ENCODE measurements at places on chromosomes 2 and 18.

GRCh38 chr2:63827749-63828148 is 13.9 kb upstream of the UGP2 start:
- DNase-seq: no peak

DNA sequence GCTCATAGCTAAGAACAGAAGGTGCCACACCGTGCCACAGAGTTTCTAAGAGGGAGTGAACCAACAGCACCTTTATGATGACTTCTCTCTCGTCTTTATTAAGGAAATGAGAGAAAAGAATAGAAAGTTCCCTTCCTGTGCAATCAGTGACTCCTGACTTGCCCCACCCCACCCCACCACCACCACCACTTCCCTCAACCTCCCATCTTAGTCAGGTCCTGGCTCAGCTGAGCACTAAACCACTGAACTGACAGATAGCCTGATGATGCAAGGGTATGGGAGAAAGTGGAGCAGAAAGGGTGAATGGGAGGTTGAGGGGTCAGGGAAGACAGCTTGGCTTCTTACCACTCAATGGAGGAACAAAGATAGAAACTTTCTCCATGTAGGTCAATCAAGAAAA is 75.2 kb upstream of the RMDN2 start:
- DNase-seq: no peak

DNA sequence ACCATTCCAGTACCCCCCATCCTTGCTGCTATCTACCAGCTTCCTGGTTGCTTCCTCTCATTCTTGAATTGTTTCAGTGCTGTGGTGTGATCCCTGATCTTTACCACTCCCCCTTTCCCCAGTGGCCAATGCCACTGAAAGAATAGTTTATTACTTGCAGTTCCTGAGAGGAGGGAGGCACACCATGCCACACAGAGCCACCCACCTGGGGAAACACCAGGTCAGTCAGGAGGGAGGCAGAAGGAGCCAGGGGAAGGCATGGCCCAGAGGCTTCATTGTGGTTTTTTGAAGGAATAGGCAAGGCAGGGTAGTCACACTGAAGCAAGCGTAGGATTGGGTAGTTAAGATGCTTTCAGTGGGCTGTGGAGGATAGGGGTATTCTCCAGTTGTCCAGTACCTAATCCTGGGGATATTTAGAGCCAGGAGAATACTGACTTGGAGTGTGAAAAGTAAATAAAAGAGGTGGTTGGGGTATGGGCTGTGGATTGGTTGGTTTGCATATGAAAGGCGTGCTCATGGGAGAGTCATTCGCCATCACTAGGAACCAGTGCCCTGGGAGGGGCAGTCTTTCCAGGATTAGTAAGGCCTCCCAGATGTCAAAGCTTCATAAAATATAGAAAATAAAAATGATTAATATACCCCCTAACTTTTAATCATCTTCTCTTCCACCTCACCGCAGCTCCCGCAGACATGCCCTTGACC is 6.7 kb upstream of the TMEM177 start:
- no peak for DNase-seq

DNA sequence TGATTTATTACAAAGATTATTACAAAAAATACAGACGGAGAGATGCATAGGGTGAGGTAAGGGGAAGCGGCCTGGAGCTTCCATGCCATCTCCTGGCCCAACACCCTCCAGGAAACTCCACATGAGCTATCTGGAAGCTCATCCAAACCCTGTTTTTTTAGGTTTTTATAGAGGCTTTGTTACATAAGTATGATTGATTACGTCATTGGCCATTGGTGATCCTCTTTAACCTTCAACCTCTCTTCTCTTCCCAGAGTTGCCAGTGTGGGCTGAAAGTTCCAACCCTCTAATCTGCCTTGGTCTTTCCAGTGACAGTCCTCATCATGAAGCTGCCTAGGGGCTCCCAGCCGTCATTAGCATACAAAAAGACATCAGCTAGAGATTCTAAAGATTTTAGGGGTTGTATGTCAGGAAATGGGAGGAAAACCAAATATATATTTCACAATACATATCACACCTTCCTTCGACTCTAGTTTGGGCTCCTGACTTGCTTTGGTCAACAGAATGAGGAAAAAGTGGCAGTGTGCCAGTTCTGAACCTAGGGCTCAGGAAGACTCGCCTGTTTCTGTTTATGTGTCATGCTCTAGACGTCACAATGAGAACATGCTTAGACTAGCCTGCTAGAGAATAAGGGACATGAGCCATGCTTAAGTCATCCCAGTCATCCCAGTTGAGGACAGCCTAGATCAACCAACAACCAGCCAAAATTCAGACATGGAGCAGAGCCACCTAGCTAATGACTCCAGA is 54.1 kb downstream of the ETAA1 start:
- no peak for DNase-seq

GRCh38 chr2:150135223-150135883 is 352.1 kb downstream of the RND3 start:
- no peak for DNase-seq

- DNase-seq: no peak
Observed at GRCh38 chr18:48988508-48989303, 37.9 kb upstream of the SMAD7 start.

GRCh38 chr18:12282442-12283039 is 25.5 kb upstream of the TUBB6 start:
- DNase-seq: no peak

GRCh38 chr2:239876271-239876947 is 148.7 kb downstream of the NDUFA10 start:
- DNase-seq: no peak

- DNase-seq: no peak
Observed at GRCh38 chr18:44186001-44186400, 494.7 kb upstream of the SETBP1 start.

DNA sequence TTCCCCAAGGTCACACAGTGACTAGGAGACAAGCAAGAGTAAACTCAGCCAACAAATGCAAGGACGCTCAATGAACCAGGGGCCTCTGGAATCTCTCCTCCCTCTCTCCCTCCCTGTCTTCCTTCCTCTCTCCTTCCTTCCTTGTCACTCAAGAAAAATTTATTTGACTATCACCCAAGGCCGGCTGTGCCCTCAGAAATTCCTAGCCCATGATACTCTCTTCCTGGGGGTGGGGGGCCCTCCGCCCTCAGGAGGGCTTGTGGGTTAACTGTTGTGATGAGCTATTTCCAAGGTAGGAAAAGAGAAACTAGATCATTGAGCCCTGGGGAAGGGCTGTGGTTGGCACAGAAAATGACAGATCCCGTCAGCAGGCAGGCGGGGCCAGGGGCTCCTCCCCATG is 21.7 kb downstream of the INHBB start:
- DNase-seq: no peak

All from effector memory CD4-positive, alpha-beta T cell (primary cell).